ENCODE measurements at places on chromosomes 6 and 20.

DNA sequence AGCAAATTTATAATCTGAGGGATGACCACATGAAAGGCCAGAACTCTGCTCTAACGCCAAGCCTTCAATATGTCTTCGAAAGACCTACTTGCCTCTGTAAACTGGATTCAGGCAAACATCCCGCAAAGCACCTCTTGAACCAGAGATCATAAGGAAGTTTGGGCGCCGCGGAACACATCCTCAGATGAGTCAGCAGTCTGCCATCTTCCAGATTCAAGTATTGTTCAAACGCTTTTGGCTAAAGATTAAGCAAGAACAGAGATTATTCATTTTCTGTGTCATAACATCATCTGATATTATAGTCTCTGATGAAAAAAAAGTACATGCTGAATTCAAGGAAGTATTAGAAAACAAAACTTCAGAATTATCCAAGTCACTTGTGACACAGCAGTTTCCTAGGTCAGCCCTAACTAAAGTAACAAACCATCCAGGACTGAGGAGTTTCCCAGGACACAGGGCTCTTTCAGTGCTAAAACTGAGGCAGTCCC, 20.8 kb downstream of the TBC1D7 start:
- no peak for DNase-seq

DNA sequence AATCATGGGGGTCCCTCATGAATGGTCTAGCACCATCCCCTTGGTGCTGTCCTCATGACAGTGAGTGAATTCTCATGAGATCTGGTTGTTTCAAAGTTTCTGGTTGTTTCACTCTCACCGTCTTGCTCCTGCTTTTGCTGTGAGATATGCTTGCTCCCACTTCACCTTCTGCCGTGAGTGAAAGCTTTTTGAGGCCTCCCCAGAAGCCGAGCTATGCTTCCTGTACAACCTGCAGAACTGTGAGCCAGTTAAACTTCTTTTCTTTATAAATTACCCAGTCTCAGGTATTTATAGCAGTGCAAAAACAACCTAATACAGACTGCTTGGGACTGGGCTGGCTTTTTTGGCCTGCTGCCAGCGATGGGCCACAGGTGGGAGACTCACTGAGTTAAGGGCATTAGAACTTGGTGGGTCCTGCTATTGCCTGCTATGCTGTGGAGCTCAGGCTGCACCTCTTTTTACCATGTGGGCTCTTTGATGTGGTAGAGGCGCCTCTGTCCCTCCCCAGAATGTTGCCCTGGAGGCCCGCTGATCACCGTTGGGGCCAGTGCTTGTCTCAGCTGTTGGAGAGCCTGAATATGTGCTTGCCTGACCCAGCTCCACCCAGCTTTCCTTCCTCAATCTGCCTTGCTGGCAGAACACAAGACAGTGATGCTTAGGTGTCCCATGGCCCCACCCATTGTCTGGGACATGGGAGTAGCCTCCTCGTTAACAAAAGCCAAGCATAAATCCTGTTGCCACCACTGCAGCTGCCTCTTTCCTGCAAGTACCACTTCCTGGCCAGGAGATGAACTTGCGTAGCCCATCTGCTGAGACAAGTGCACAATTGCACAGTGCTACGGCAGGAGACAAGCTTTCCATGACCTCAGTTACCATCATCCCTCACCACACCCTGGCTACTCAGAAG, 47.1 kb downstream of the IGF2R start:
- no peak for DNase-seq

- DNase-seq, result no peak
These were observed 53.5 kb downstream of the ZDHHC14 start for GRCh38 chr6:157434349-157435033.

DNA sequence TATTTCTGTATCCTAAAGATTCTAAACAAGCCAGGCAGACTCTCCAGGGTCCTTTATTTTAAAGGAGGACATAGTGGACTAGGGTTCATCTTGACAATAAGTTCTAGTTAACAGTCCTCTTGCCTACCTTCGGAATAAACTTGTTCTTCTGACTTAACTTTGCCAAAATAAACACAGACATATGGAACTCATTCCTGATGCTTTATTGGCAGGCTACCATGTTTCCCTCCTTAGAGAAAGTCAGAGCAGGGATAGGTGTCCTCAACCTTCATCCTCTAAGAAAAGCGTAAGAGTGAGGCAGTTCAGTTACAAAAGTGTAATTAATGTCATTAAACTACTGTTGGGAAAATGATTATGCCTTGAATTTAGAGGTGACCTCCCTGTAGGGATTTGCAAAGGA, 46.9 kb upstream of the NRSN1 start:
- DNase-seq, result no peak

DNA sequence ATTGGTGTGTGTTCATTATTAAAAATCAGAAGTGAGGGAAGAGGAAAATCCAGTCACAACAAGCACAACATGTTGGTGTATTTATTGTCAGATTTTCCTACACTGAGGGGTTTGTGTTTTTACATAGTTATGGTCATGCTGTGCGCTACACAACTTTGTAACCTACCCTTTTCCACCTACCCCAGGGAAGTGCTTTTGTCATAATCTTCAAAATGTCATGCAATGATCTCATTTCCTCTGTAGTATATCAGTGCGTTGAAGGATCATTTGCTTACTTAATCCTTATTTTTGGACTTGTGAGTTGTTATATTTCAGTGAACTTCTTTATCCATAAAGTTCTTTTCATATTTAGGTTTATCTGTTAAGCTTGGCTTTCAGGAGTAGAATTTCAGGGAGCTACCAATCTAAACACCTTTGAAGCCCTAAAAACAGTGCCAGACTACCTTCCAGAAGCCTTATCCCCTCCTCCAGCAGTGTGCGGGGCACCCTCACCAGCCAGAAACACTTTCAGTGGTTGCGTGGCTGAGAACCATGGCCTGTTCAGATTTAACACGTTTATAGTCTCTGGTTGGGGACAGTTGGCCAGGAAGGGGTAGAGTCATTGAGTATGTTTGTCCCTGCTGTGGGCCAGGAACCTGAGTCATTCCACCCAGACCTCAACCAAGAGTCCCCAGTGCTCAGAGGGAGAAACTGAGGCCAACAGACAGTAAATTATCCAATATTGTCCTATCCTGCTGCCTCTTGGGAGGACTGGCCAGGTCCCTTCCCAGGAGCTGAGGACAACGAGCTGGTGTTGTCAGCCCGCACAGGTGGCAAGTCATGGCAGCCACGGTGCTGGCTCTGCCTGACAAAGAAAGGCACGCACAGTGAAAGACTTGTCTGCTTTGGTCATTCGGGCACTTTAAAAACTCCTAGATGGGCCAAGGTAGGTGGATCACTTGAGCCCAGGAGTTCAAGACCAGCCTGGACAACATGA, 40.3 kb downstream of the STK35 start:
- no peak for DNase-seq

DNA sequence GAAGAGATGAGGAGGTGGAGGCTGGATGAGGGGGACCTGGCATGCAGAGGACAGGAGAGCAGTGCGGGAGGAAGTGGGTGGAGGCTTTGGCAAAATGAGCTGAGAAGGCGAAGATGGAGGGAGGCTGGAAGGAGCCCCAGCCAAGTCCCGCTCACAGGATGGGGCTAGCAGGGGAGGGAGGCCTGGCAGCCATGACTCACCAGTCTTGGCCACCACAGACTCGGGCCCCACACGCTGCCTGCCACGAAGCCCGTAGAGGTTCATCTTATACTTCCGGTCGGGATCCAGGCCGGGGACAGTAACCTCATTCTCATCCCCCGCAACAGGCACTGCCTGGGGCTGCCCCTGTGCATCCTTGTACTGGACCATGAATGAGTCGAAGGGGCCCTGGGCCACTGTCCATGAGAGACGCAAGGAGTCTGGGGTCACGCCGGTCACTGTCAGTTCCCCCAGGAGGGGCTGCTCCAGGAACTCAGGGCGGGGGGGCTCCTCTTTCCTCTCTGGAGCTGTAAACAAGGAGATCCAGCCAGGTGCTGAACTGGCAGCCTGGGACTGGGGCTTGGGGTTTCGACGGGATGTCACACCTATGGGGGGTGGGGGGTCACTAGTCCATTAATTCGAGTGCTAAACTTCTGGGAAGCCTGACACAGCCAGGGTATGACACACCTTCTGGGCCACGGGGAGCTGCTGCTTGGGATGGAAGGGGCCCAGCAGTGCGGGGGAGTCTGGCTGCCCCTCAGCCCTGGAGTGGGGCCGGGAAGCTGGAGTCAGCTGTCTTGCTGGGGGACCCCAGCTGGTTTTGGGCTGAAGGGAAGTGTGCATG, 27.8 kb downstream of the TNXB start:
- no peak for DNase-seq

DNA sequence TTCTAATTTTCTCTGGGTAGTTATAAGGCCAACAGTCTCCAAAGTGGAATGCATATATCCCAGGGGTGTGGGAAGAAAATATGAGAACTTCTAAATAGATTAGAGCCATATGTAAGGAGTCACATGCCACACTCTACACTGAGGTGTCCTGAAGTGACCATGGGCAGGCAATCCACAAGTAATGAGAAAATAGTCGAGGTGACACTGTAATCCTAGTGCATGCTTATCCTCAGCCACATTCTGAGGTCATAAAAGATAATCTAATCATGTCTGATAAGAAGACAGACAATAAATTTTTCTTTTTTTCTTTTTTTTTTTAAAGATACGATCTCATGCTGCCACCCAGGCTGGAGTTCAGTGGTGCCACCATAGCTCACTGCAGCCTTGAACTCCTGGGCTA, 62.2 kb downstream of the CD164 start:
- no peak for DNase-seq

GRCh38 chr6:117157448-117157847, 107.9 kb upstream of the VGLL2 start:
- DNase-seq, result no peak

DNA sequence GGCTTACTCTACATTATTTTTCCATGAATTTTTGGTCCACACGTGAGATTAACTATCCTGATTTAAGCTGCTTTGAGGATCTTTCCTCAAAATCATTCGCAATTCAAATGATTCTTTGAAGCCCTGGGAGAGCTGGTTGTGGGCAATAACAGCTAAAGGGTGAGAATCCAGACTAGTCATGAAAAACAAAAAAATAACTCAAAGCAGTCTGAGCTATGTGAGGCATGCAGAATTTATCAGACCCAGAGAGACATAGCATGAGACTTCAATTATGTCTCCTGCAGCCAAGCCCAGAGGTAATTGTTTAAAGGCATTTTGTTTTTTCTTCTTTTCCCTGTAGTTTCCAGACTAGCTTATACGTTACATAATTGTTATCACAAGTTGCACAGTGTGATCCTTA, 517.3 kb upstream of the PTCHD4 start:
- DNase-seq, result no peak

DNA sequence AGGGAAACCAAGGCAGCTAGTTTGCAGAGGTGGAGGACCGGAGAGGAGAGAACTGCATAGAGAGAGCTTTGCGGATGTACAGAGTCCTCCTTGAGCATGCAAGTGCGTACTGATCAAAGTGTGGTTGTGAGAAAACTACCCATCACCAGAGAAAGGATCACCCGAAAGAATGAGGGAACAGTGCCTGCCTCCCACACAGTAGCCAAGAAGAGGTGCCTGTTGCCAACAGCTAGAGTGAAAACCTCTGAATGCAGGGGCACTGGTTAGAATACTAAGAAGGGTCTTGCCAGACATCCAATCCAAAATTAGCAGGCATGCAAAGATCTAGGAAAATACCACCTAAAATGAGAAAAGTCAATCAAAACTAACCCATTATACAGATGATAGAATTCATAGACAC, 166.6 kb upstream of the AKAP12 start:
- DNase-seq, result peak; percentile 24

DNA sequence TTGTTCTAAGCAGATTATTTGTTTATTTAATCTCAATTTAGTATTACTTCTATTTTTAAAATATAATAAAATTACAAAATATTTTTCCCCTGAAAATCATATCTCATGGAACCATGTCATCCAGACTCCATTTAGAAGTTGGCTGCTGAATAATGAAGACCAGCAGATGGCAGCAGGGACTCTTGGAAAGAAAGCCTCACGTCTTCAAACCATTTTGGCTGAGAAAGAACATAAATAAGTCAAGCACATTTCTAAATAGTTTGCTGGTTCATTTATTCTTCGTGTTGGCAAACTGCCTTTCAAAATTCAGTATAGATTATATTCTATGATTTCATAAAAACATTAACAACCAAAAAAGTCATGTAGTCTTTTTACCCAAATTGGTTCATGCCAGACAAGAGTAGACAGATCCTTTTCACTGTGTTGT, 71.7 kb downstream of the RCAN2 start:
- no peak for DNase-seq

GRCh38 chr6:83514866-83515466, 2.6 kb downstream of the PRSS35 start:
- no peak for DNase-seq

GRCh38 chr6:134168590-134169208, 116.3 kb upstream of the SLC2A12 start:
- DNase-seq, result no peak

- no peak for DNase-seq
These were observed 1515.4 kb upstream of the DEFB115 start for GRCh38 chr20:29741894-29742698.

DNA sequence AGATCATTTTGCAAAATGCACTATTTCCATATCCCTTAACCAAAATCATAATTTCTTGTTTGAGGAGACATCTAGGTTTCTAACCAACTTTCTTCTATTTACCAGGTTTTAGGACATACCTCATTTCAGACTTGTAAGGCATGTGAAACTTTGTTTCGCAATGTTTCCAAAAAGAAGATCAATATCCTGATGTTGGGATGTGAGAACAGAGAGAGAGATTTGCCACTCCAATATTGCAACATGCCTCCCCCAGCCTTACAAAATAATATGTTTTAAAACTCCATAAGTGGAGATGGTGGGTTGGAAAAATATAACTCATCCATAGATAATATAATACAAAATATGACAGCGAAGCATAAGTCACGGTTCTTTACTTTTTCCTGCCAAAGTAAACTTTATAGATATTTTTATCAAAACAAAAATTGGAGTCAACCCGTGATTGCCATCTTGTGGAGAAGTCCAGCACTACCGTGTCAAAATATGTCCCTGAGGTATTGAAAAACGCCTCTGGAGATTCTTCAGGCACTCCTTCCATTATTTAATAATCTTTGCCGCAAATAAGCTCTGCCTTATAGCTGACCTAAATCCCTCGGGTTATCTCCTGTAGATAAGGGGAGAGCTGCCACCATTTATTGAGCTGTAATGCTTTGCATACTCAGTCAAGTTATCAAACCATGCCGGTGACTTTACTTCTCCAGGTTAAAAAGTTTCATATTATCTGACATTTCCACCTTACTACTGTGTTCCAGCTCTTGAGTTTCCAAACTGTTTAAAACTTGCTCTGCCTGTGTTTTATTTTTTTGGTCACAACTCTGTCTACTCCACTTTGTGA, 534.2 kb downstream of the HACE1 start:
- no peak for DNase-seq

- DNase-seq, result no peak
These were observed 2.3 kb downstream of the GNAS start for GRCh38 chr20:58854638-58855471.

GRCh38 chr20:31488115-31488514, 13.0 kb downstream of the REM1 start:
- no peak for DNase-seq

- DNase-seq, result no peak
These were observed 319.7 kb upstream of the TCF21 start for GRCh38 chr6:133568970-133569889.

- no peak for DNase-seq
These were observed 333.0 kb downstream of the TAF4 start for GRCh38 chr20:61732511-61733210.

- DNase-seq, result no peak
These were observed 97.5 kb downstream of the FAM120B start for GRCh38 chr6:170404036-170404435.

GRCh38 chr6:83221889-83222479, 28.8 kb downstream of the RWDD2A start:
- no peak for DNase-seq

GRCh38 chr6:25287941-25288340, 8.8 kb downstream of the CARMIL1 start:
- no peak for DNase-seq

- no peak for DNase-seq
These were observed 53.5 kb downstream of the COL21A1 start for GRCh38 chr6:56193846-56194245.

All from coronary artery (tissue), 2 donors.